ENCODE measurements at places on chromosomes 6 and 20.

DNA sequence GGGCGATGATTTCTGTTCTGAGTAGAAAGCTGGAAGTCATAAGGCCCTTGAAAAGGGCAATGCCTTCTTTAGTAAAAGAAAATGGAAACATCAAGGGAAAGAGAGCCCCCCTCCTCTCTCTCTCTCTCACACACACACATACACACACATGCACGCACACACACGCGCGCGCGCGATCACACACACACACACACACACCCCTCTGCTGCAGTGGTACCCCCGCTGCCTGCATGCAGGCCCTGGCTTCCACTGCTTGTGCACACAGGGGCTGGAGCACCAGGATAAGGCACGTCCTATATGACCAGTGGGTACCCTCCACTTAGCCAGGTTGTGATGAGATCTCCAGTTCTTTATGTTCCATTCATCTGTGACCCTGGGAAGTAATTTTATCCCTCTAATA lies 300.9 kb downstream of the SLC35F1 start:
- no peak for DNase-seq

GRCh38 chr6:42269553-42269952 lies 51.9 kb upstream of the MRPS10 start:
- DNase-seq: no peak

- no peak for DNase-seq
Observed at GRCh38 chr20:63538204-63539091, 1.3 kb upstream of the PTK6 start.

DNA sequence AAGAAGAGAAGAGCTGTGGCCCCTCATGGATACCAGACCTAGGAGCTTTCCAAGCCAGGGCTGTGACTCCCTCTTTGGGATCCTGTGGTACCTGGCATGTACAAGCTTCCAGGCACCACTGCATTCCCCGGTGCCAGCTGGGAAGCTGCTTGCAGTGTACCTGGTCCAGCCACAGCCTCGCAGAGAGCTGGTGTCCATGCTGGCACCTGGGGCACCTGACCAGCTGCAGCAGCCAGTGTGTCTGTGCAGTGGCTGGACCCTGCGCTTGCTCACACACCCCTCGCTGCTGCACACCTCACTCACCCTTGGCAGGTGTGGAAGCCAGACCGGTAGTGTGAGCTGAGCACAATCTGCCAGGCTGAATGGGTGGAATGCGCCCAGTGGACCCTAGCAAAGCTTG lies 190.9 kb upstream of the MAN1A1 start:
- no peak for DNase-seq

- no peak for DNase-seq
Observed at GRCh38 chr6:15444881-15445280, 199.0 kb downstream of the JARID2 start.

GRCh38 chr6:168365422-168366165 lies 46.0 kb upstream of the DACT2 start:
- DNase-seq: no peak

GRCh38 chr6:37547564-37548061 lies 47.9 kb upstream of the CCDC167 start:
- no peak for DNase-seq

GRCh38 chr6:154453329-154453728 lies 57.2 kb downstream of the CNKSR3 start:
- no peak for DNase-seq

- no peak for DNase-seq
Observed at GRCh38 chr6:156816505-156816904, 39.3 kb downstream of the ARID1B start.

GRCh38 chr20:18066421-18067333 lies 9.0 kb upstream of the OVOL2 start:
- no peak for DNase-seq

GRCh38 chr6:13065581-13065980 lies 262.8 kb downstream of the TBC1D7 start:
- no peak for DNase-seq

All from T follicular helper cell (primary cell).